ENCODE measurements at places on chromosomes 1 and 21.
A peak's percentile ranks its signal among the peaks of the same experiment; 100 is the strongest.

DNA sequence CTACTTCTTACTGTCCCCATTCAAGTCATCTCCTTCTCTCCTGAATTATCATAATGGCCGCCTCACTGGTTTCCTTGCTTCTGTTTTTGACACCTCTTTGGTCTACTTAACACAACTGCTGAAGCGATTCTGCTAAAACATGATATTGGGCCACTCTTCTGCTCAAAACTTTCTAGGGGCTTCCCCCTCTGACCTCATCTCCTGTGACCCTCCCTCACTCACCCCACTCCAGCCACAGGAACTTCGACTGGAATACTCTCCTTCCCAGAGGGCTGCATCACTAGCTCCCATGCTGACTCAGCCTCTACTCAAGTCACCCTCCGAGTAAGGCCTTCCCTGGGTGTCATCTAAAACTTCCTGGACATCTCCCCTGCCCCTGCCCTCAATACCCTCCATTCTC, 35.7 kb downstream of the NRIP1 start:
- no peak for DNase-seq
- H3K36me3 ChIP-seq: peaks cover 4% of the 10 kb centered on the region
- peaks cover 18% of the 10 kb centered on the region for H3K4me1 ChIP-seq
- H3K27me3 ChIP-seq: peaks cover 4% of the 10 kb centered on the region
- H3K4me3 ChIP-seq: peak overlapping the region; percentile 13
- H3K27ac ChIP-seq: no peak overlapping the region

- no peaks in the 10 kb centered on the region for H3K36me3 ChIP-seq
- no peak overlapping the region for H3K27ac ChIP-seq
- no peak overlapping the region for H3K4me3 ChIP-seq
- no peaks in the 10 kb centered on the region for H3K4me1 ChIP-seq
Observed at GRCh38 chr1:11617314-11617713, 36.9 kb downstream of the FBXO2 start.

- no peak for DNase-seq
- peaks cover 2% of the 10 kb centered on the region for H3K4me1 ChIP-seq
- no peak overlapping the region for H3K27ac ChIP-seq
- H3K36me3 ChIP-seq: no peaks in the 10 kb centered on the region
- H3K27me3 ChIP-seq: peaks cover 2% of the 10 kb centered on the region
- no peak overlapping the region for H3K4me3 ChIP-seq
Observed at GRCh38 chr1:14742181-14742980, 143.9 kb downstream of the KAZN start.

DNA sequence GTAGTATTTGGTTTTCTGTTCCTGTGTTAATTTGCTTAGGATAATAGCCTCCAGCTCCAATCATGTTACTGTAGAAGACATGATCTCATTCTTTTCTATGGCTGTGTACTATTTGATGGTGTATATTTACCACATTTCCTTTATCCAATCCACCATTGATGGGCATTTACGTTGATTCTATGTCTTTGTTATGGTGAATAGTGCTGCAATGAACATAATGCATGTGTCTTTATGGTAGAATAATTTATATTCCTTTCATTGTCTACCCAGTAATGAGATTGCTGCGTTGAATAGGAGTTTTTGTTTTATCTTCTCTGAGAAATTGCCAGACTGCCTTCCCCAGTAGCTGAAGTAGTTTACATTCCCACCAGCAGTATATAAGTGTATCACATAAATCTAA, 538.8 kb downstream of the LRRIQ3 start:
- DNase-seq: no peak
- no peaks in the 10 kb centered on the region for H3K36me3 ChIP-seq
- H3K27ac ChIP-seq: no peak overlapping the region
- H3K4me1 ChIP-seq: no peaks in the 10 kb centered on the region
- H3K4me3 ChIP-seq: no peak overlapping the region

DNA sequence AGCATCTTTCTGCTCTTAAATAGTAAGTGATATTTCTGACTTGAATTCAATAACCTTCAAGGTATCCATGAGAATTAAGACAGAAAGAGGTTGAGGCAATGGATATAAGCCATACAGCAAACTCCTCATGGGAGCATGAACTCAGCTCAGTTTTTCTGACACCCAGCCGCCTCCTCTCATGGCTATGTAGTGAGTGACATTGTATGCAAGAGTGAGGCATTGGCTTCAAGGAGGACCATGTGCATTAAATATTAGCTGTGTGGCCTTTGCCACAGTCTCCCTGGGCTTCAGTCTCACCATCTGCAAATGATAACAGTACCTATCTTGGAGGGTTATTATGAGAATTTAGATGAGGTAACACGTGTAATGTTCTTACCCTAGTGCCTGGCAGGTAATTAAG, 23.4 kb downstream of the NIBAN1 start:
- H3K4me1 ChIP-seq: peaks cover 12% of the 10 kb centered on the region
- no peak overlapping the region for H3K4me3 ChIP-seq
- peak overlapping the region; percentile 15 for H3K27ac ChIP-seq

GRCh38 chr1:87369736-87370478, 41.2 kb downstream of the LMO4 start:
- H3K36me3 ChIP-seq: no peaks in the 10 kb centered on the region
- no peak overlapping the region for H3K4me3 ChIP-seq
- peaks cover 4% of the 10 kb centered on the region for H3K4me1 ChIP-seq

- no peak for DNase-seq
- peaks cover 42% of the 10 kb centered on the region for H3K4me1 ChIP-seq
- no peak overlapping the region for H3K4me3 ChIP-seq
- no peaks in the 10 kb centered on the region for H3K36me3 ChIP-seq
- H3K27me3 ChIP-seq: no peaks in the 10 kb centered on the region
Observed at GRCh38 chr21:28518630-28519029, 474.0 kb downstream of the LTN1 start.

- no peak overlapping the region for H3K27ac ChIP-seq
- no peak overlapping the region for H3K4me3 ChIP-seq
- H3K4me1 ChIP-seq: no peaks in the 10 kb centered on the region
- H3K36me3 ChIP-seq: no peaks in the 10 kb centered on the region
- peaks cover 2% of the 10 kb centered on the region for H3K27me3 ChIP-seq
- no peak for DNase-seq
Observed at GRCh38 chr1:29749024-29749945, 513.0 kb downstream of the PTPRU start.

DNA sequence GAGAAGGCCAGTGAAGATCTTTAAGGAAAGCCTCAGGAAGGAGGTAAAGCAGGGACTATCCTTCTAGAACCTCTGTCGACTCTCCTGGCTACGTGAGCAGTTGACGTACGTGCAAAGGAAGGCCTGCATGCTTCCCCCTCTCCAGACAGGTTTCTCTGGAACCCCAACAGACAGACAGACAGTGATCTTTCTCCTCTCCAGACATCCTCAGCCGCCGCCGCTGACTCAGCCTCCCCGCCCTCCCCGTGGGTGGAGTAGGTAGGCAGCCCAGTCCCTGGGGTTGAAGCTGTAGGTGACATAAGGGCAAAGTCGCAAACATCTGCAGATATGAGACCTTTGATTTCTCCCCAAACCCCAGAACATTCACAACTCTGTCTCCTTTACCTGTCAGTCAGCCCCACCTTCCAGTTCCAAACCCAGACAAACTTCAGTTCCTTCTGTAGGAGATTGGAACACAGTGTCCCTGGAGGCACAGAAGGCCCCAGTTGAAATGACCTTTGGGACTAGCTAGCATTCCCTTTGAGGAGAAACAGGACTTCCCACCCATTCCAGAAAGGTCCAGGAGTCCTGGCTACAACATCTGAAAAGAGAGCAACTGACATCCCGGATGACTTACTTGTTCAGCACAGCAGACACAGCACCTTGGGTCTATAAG, 146.0 kb upstream of the JUN start:
- no peaks in the 10 kb centered on the region for H3K36me3 ChIP-seq
- H3K4me1 ChIP-seq: peaks cover 22% of the 10 kb centered on the region
- H3K27ac ChIP-seq: no peak overlapping the region
- no peaks in the 10 kb centered on the region for H3K27me3 ChIP-seq
- no peak overlapping the region for H3K4me3 ChIP-seq

DNA sequence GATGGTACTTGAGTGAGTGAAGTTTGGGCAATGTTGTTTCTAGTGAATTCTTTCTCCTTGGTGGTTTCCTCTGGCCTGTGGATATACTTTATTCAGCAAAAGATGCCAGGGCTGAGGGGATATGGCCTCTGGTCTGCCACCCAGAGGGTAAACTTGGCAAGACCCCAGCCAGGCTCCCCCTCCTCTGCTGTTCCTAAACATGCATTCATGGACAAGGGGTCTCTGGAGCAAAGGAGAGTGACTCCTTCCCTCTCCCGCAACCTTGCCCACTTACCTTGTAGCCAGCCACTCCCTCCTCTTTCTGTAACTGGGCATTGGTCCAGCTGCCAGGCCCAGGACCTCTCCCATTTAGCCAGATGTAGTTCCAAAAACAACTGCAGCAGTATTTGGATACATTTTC, 43.8 kb downstream of the RUNX3 start:
- no peak overlapping the region for H3K27ac ChIP-seq

GRCh38 chr1:17207966-17208418, 3.1 kb downstream of the PADI1 start:
- no peak overlapping the region for H3K4me3 ChIP-seq
- H3K36me3 ChIP-seq: no peaks in the 10 kb centered on the region
- H3K4me1 ChIP-seq: peaks cover 4% of the 10 kb centered on the region
- no peak overlapping the region for H3K27ac ChIP-seq

DNA sequence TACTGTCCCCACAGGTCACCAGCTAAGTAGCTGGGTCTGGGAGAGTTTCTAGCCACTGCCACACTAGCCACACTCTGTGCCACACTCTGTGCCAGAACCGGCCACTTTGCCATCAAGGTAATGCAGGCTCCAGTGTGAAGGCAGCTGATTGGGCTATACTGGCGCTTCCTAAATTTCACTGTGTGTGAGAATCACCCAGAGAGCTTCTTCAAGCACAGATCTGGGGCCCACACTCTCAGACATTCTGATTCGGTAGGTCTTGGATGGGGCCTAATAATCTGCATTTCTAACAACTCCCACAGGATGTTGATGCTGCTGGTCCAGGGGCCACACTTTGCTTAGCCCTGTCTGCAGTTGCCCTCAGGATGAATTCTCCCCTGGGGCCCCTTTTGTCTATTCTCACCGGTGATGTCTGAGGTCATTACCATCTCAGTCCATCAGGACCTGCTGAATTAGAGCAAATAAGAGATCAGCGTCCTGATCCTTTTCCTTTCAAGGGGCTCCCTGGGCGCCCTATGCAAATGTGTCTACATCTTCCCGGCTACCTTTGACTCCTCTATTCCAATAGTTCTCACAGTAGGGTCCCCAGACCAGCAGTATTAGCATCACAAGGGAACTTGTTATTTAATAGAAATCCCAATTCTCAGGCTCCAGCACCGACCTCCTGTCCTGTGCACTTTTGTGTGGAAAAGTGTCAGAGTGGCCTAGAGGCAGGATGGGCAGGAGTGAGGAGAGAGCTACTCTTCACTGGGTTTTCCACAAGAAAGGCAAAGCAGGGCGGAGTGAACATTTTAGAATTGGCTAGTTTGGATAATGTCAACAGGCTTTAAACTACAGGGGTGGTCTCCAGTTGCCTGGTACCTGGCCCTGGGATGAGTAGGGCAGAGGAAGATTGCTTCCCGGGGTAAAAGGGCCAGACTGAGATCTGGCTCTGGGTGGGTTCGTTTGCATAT, 24.7 kb upstream of the LRRN2 start:
- no peak for DNase-seq
- H3K4me1 ChIP-seq: peaks cover 85% of the 10 kb centered on the region
- peaks cover 20% of the 10 kb centered on the region for H3K27me3 ChIP-seq

GRCh38 chr1:41783189-41783639, 135.5 kb downstream of the HIVEP3 start:
- no peak for DNase-seq
- no peak overlapping the region for H3K4me3 ChIP-seq
- peaks cover 1% of the 10 kb centered on the region for H3K27me3 ChIP-seq
- H3K36me3 ChIP-seq: peaks cover 4% of the 10 kb centered on the region
- H3K27ac ChIP-seq: no peak overlapping the region

GRCh38 chr1:1937549-1938275, 18.6 kb upstream of the TMEM52 start:
- DNase-seq: no peak
- H3K4me3 ChIP-seq: no peak overlapping the region
- H3K27ac ChIP-seq: no peak overlapping the region
- H3K36me3 ChIP-seq: no peaks in the 10 kb centered on the region
- no peaks in the 10 kb centered on the region for H3K27me3 ChIP-seq

DNA sequence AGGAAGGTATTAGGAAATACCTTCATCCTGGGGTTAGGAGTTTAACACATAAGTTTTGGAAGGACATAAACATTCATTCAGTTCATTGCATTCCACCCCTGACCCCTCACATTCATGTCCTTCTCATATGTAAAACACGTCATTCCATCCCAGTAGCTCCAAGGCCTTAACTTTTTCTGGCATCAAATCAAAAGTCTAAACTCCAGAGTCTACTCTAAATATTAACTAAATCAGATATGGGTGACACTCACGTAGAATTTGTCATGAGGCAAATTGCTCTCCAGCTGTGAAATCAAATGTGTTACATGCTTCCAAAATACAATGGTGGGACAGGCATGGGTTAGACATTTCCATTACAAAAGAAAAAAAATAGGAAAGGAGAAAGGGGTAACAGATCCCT, 298.2 kb upstream of the LRRC7 start:
- H3K36me3 ChIP-seq: no peaks in the 10 kb centered on the region
- H3K4me1 ChIP-seq: peaks cover 7% of the 10 kb centered on the region
- no peak for DNase-seq
- H3K27ac ChIP-seq: no peak overlapping the region
- no peaks in the 10 kb centered on the region for H3K27me3 ChIP-seq
- H3K4me3 ChIP-seq: no peak overlapping the region

GRCh38 chr1:156886583-156887281, 6.8 kb upstream of the PEAR1 start:
- peaks cover 28% of the 10 kb centered on the region for H3K4me1 ChIP-seq
- H3K4me3 ChIP-seq: no peak overlapping the region
- no peak for DNase-seq
- H3K27me3 ChIP-seq: peaks cover 31% of the 10 kb centered on the region
- peak overlapping the region; percentile 31 for H3K27ac ChIP-seq

DNA sequence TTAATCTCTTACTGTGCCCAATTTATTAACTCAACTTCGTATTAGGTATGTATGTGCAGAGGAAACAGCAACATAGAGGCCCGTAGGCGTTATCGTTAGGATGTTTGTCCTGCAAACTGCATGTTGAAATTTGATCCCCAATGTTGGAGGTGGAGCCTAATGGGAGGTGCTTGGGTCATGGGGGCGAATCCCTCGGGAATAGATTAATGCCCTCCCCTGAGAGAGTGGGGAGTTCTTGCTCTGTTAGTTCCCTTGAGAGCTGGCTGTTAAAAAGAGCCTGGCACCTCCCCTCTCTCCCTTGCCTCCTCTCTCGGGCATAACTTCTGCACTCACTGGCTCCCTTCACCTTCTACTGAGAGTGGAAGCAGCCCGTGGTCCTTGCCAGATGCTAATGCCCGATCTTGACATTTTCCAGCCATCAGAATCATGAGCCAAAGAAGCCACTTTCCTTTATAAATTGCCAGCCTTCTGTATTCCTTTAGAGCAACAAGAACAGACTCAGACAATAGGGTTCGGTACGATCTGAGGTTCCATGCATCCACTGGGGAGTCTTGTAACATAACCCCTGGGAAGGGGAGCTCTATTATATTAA, 149.0 kb upstream of the RAB4A start:
- no peak overlapping the region for H3K27ac ChIP-seq
- H3K4me3 ChIP-seq: no peak overlapping the region
- no peak for DNase-seq
- H3K4me1 ChIP-seq: peaks cover 6% of the 10 kb centered on the region
- H3K27me3 ChIP-seq: peaks cover 2% of the 10 kb centered on the region
- H3K36me3 ChIP-seq: peaks cover 7% of the 10 kb centered on the region
